ENCODE measurements at places on chromosomes 5 and 9. TPM values are rescaled to one million over a fixed set of nuclear protein-coding genes. Genes with fewer than 3 reads are reported as not detected.

Gene RALGDS
- 37.3 TPM for total RNA-seq

Gene CDO1
- total RNA-seq: 6.3 TPM

Gene FABP6
- 1.6 TPM for total RNA-seq

GRCh38 chr5:2178528-2178927, 295.8 kb upstream of the IRX4 start:
- no peak for DNase-seq

DNA sequence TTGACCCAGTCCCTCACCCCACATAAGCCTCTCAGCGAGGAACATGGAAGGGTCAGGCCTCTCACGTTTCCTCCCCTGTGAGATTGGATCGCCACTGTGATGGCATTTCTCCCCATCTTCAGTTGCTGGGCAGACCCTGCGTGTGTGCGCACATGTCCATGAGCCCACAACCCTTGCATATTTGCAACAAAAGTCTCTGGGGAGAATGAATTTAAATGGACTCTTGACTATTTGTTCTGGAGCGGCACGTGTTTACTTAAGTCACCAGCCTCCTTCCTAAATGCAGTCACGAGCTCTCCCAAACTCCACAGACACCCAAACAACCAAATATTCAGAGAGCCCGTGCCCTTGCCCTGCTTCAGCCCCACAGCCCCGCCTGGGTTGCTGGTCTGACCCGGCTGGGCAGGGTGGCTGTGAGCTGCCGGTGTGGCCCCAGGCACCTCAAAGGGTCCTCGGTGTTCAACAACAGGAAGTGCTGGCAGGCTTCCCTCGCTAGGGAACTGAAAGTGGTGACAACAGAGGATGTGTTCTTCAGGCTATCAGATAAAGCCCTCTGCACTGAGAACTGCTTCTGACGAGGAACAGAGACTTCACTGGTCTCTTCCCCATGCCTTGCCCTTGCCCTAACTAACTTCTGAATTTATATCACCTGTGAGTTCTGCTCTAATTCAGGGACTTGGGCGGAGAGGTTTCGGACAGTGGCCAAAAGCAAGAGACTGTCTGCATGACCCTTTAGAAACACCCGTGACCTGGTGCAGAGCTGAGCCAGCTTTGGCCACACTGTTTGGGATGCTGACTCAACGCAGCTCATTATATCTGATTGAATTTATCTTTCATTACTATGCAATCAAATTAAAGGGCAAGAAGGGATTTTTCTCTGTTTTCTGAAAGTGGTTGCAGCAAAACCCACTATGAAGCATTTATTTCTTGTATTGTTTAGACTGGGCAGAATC, 19.2 kb upstream of the CD180 start:
- peak; percentile 89 for DNase-seq

DNA sequence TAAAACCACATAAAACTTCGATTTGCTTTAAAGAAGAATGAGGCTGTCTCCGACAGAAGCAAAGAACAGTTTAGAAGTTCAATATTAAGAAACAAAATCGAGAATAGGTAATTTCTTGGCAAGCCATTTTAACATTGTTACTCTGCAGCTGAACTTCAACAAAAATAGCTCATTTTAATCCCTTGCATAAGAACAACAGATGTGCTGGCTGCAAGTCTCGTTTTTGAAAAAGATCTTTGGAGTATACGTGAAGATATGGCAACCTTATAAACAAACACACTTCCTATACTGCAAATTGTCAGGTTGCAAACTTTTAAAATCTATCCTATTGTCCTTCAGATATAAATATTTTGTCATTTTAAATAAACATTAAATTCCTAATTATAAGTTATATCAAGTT, 71.5 kb downstream of the FBN2 start:
- DNase-seq: no peak

DNA sequence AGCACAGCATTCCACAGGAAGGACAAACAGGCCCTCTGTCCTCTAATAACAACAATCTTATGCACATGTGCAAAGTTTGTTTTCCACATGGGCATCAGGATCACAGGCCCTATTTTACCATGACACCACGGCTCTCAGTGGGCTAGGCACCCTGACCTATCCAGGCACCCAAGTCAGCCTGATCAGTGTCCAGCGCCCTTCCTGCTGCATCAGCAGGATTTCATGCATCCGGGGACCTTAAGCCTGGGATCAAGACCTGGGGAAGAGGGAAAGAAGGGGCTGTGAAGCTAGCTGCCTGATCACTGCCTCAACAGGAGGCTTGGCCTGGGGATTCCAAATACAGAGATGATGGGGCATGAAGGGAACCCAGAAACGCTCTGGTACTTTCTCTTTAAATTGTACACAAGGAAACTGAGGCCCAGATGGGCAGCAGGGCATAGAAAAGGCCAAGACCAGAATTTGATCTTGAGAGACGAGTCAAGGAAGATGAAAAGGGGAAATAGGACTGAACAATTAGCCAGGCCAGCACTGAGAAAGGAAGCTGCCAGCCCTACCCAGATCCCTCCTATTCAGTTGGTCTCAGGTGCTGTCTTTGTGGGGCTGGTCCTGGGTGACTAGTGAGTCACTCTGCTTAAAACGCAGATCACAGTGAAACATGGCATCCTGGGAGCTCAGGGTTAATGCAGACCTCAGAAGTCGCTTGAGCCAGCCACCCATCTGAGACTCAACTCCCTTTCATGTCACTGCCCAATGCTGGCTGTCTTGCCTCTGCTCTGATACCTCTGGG, 57.9 kb downstream of the SHB start:
- DNase-seq: no peak

GRCh38 chr5:172114875-172115422, 73.1 kb downstream of the STK10 start:
- peak; percentile 54 for DNase-seq

DNA sequence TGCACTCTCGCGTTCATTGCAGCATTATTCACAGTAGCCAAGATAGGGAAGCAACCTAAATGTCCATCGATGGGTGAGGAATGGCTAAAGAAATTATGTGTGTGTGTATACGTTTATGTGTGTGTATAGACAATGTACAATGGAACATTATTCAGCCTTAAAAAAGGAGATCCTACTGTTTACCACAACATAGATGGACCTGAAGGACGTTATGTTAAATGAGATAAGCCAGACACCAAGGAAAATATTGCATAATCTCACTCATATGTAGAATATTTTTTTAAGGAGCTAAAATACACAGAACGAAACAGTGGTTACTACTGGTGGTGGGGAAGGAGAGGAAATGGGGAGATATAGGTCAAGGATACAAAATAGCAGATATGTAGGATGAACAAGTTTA, 2.4 kb downstream of the KIF2A start:
- no peak for DNase-seq

DNA sequence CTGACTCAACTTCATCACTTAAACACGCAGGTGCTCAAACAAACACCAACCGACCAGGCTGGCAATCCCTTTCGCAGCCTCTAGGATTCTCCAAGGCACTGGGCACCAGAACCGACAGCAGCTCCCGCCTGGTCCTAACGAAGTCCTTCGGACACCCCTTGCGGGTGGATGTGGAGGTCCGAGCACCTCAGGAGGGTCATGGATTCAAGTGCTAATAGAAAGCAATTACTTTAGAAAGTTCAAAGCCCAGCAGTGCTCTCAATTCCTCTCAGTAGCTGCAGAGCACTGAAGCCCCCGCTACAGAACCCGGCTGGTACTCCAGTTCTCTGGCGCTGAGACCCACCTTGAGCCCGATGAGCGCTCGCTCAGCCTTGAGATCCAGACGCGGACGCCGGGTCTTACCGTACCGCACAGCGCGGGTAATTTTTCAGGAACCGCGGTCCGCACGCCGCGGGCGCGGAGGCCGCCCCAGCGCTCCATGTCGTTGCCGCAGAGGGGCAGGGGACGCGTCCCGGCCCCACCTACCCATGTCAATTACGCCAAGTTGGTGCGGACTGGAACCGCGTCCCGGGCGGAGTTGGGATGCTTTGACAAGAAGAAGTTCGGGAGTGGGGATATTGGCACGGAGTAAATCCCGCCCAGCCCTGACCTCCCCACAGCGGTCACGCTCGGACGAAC, 638 bp downstream of the MARCHF3 start:
- DNase-seq: peak; percentile 50

GRCh38 chr5:157020511-157021222, 38.2 kb downstream of the HAVCR1 start:
- DNase-seq: no peak

DNA sequence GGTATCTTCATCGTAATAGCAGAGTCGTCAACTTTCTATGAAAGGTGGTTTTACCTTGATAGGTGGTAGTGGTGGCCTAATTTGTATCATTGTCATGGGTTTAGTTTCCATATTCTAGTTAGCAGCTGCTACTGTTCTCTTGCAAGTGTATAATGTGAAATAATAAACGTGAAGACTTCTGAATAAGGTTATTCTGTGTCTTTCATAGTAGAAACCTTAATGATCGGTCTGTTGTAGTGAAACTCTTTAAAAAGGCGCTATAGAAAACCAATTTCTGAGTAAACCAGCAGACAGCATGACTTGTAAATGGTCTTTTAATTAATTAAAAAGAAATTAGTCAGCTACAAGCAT, 1.6 kb downstream of the SET start:
- DNase-seq: no peak

DNA sequence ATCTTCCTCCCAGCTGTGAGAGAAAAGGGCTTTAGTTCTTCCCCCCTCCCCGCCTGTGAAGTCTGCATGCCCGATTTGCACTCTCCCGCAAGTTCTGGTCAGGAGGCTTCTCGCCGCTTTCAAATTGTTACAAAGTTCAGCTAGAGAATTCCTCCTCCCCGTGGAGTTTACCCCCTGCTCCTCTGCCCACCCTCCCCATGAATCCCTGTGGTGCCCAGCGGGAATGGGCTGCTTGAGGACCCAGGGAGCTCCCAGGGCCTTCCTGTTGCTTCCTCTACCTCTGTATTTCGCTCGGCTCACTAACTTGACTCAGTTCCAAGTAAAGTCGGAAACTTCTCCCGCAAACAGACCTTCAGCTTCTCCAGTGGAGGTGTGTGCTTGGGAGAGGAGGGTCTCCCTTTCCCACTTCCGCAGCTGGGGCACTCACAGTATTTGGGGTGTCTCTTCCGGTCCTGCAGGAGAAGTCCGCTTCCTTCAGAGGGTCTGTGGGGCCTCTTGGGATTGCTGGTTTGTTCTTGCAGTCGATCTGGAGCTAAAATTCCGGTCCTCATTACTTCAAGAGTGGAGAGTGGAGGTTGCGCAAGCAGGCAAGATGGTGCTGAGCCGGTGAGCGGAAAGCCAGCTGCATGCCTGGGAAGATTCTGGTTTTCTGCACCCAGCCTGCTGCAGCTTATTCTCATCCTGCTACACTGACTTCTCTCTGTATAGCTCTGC, 97.8 kb downstream of the ADAMTS12 start:
- no peak for DNase-seq

DNA sequence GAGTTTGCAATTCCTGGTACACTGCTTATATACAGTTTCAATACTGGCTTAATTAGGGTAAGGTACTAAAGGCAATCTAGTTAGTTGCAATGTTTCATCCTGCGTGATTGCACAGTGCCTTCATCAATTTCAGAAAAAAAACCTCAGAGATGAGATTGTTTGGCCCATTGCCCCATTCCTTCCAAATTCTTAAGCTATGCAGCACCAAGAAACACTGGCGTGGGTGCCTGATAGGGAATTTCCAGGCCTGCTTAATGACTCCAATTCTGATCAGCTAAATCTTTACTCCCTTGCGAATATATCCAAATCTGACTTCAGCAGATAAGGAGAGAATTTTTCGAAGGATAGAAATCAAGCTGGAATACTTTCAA, 35.9 kb upstream of the GAS1 start:
- no peak for DNase-seq

- no peak for DNase-seq
Observed at GRCh38 chr5:150188146-150188842, 1.6 kb upstream of the SLC6A7 start.

GRCh38 chr9:70557661-70558369, 143.4 kb upstream of the KLF9 start:
- DNase-seq: no peak

- DNase-seq: no peak
Observed at GRCh38 chr9:82034956-82035731, 46.6 kb downstream of the SPATA31D1 start.

GRCh38 chr9:96655198-96655851, at the start of gene PRXL2C:
TSS of gene PRXL2C (minus strand) at chr9:96655317. CDS start at chr9:96655281, 36 bp downstream.
- DNase-seq: peak; percentile 90

- DNase-seq: no peak
Observed at GRCh38 chr9:22208846-22209585, 199.9 kb upstream of the CDKN2B start.

- no peak for DNase-seq
Observed at GRCh38 chr9:105093685-105094084, 150.8 kb upstream of the SLC44A1 start.

GRCh38 chr9:133647148-133647547, 11.0 kb downstream of the DBH start:
- no peak for DNase-seq

- DNase-seq: no peak
Observed at GRCh38 chr5:65535529-65535987, 27.4 kb downstream of the CENPK start.

DNA sequence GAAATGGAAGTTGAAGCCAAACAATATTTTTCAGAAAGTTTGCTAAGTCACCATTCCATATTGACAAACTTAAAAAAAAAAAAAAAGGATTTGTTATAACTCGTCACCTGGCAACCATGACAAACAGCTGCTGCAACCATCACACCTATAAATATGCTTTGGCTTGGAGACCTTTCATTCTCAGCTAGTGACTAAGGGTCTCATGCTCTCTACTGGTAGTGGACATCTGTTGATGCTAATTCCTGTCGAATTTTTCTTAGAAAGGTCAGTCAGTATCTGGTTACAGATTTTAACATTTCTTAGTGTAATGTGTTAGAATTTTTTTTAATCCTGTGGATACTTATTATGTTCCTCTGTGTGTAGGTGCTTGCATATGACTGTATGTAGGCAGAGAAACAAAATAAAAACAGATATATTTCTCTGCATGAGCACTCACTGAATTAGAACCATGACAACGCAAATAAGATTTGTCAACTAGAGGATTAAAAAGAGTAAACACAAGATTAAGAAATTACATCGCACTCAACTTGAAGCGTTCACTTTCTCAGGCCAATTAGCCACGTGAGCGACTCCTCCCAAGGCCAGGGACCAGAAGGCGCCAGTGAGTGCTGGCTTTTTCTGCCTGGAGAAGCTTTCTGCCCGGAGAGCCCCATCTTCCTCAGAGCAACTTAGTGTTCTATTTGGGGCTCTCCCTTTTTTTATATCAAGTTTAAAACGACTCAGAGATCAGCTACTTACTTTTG, 27.0 kb upstream of the ZNF622 start:
- peak; percentile 54 for DNase-seq

DNA sequence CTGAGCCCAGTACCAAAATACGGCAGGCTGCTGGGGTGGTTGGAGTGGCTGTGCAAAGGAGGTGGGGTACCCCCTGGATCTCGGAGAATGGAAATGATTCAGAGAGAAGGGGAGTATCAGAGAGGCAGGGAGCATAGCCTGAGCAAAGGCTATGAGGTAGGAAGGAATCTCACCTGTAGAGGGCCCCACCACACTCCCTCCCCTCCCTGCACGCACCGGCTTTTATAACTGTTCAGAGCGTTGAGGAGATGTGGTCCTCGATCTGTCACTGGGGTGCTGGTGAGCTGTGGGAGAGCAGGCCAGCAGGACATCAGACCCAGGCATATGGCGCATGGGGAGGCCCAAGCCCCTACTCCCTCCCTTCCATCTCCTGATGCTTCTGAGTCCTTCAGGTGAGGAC, 13.2 kb downstream of the PHF19 start:
- DNase-seq: no peak

GRCh38 chr9:128091144-128091543, 23.1 kb downstream of the SLC25A25 start:
- DNase-seq: peak; percentile 69

Measured in heart right ventricle (tissue), 16 donors.